ENCODE measurements at places on chromosomes 6 and 20.

DNA sequence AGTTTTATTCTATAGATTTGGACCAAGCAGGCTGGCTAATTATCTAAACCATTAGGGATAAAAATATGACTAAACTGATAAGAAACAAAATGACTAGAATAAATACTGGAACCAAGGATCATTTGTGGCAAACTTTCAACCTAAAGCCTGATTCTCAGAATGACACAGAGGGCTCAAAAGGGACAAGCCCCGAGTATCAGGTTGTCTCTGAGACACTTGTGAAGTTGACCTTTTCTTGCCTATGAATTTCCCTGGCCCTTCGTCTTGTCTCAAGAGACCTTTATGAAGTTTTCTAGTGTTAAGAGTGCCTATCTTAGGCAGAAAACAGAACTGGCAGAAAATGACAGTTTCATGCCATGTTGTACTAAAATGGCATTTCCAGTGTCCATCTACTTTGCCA lies 68.3 kb downstream of the IMPG1 start:
- DNase-seq = no peak

GRCh38 chr6:165488624-165489295 lies 174.3 kb downstream of the PDE10A start:
- DNase-seq = no peak

GRCh38 chr6:118299457-118299856 lies 248.6 kb upstream of the PLN start:
- DNase-seq = no peak

DNA sequence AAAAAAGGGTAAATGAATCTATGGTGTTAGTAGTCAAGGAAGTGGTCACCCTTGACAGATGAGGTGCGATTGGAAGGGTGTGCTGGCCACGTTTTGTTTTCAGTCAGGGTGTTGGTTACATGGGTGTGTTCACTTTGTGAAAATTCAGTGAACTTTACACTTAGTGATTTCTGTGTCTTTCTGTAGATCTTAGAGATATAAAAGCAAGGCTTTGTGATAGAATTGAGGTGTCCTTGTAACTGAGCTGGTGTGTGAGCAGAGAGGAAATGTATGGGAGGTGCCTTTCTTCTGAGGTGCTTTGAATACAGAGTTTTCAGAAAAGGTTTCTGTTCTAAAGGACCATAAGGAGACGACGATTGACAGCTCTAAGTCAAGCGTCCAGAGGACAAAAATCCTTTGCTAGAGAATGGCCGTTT lies 90.5 kb downstream of the SAMD3 start:
- no peak for DNase-seq

GRCh38 chr20:32285082-32285620 lies 7.7 kb downstream of the KIF3B start:
- no peak for DNase-seq

DNA sequence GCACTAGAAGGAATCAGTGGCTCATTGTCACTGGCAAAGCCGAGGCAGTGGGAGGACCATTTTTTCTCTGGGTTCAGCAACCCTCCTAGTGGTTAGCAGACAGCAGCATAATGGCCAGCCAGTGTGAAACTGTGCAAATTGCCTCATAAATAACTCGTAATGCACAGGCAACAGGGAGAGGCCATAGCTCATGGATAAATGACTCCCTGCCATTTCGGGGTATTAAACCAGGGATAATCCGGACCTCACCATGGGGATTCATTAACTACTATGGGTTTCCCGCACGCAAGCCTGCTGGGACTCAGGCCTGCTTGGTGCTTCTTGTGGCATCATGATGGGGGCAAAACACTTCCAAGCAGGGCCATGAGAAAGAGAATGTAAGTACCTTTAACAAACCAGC lies 158.2 kb upstream of the CHD6 start:
- no peak for DNase-seq

DNA sequence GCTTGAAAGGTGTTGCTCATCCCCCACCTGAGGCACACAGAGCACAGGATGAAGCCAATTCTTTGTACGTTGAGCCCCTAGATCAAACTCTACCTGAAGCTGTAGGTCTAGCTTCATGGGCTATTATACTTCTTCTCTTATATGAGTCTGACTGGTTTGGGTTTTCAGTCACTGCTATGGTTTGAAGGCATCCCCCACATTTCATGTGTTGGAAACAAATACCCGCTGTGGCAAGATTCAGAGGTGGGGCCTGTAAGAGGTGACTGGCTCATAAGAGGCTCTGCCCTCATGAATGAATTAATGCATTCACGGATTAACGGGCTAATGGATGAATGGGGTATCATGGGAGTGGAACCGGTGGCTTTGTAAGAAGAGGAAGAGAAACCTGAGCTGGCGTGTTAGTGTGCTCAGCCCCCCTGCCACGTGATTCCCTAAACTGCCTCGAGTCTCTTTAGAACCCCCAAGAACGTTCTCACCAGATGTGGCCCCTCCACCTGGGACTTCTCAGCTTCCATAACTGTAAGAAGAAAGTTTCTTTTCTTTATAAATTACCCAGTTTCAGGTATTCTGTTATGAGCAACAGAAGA lies 39.2 kb downstream of the PREX1 start:
- no peak for DNase-seq

- DNase-seq = no peak
These were observed 3.1 kb upstream of the LAMA5 start for GRCh38 chr20:62370115-62370806.

DNA sequence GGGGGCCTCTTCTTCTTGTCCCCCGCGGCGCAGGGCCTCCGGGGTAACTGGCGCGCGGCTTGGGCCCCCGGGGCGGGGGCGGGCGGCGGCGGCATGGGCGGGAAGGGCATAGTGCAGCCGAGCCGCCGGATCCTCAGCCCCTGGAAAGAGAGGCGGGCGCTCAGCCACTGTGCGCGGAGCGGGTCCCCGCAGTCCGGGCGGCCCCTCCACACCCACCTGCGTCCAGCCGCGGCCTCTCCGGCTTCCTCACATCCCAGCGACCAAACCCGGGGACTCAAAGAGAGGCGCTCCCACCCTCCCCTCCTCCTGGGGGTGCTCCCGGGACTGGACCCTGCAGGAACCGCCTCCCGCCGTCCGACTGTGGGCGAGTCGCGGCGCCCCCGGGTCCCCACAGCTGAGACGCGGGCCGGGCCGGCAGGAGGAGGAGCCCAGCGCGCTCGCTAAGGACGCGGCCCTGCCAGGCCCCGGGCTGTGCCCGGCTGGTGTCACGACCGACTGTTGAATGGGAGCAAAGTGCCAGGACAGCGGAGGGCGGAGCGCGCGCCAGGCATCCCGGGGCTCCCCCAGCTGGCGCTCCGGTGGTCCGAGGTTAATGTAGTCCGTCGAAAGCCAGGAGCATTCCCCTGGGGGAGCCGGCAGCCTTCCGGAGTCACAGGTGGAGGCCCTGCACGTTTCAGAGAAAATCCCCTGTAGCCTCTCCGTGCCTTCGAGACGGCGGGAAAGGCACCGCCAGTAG lies at the start of gene PRR18:
TSS of gene PRR18 (minus strand) at position 360 of the 736 bp plus-strand sequence. CDS start at position 110, 250 bp downstream.
- peak; percentile 71 for DNase-seq

- DNase-seq = no peak
These were observed 5.1 kb upstream of the FAM50B start for GRCh38 chr6:3844097-3844463.

DNA sequence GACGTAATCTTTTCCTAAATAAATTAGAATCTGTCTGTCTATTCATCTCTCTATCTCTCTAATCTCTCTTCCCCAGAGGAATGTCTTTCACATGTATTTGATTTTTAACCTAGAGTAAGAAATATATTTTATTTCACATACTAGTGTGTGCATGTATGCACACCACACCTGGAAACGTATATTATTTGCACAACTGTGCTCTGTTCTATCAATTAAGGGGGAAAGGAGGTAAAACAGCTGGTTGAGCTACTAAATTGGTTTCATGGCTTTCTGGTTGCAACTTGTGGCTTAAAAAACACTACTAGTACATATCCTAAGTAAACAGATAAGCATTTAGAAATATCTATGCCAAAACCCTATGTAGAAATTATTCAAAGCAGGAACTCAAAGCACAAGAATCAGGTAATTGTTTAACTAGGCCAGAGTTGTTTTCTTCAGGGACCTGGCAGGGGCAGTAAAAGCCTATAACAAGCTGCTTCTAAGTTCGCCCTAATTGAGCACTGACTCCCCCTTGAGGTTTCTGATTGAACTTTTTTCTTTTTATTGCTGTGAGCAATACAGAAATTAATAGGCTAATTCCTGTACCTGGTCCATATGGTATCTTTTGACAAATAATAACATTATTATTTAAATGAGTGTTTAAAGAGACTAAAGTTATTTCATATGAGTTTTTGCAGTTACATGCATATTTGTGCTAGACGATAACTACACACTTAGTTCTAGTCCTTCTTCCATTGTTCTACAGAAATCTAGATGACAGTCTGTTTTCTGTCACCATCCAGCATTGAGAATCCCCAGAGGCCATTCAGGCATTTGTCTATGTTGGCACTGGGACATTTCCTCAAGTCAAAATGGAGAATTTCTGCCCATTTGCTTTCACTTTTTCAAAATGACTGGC lies 88.6 kb downstream of the MCHR2 start:
- no peak for DNase-seq

- no peak for DNase-seq
These were observed 42.2 kb downstream of the RIOK1 start for GRCh38 chr6:7431674-7432390.

DNA sequence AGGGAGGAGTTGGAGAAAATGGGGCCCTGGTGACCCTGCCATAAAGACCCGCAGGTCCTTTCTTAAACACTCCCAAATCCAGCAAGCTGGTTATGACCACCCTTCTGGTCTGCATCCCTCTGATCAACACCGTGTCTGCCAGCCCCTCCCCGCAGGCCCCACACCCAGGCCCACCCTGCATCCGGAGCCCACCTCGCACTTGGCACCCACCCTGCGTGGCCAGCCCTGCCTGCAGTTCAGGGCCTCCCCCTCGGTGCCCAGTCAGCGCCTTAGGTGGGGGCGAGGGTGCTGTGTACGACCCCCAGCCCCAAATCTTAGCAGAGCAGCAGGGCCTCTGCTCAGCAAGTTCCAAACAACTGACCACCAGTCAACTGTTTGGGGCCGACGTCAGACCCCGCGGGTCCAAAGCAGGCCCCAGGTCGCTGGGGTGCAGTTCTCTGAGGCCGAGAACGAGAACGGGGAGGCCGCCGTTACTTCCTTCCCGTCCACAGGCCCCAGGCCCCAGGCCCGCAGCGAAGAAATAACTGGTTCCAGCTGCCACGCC lies 1.2 kb downstream of the ACSS1 start:
- DNase-seq = no peak

- no peak for DNase-seq
These were observed 12.4 kb downstream of the CST3 start for GRCh38 chr20:23625236-23625964.

GRCh38 chr20:8330319-8330784 lies 198.3 kb downstream of the PLCB1 start:
- DNase-seq = no peak

DNA sequence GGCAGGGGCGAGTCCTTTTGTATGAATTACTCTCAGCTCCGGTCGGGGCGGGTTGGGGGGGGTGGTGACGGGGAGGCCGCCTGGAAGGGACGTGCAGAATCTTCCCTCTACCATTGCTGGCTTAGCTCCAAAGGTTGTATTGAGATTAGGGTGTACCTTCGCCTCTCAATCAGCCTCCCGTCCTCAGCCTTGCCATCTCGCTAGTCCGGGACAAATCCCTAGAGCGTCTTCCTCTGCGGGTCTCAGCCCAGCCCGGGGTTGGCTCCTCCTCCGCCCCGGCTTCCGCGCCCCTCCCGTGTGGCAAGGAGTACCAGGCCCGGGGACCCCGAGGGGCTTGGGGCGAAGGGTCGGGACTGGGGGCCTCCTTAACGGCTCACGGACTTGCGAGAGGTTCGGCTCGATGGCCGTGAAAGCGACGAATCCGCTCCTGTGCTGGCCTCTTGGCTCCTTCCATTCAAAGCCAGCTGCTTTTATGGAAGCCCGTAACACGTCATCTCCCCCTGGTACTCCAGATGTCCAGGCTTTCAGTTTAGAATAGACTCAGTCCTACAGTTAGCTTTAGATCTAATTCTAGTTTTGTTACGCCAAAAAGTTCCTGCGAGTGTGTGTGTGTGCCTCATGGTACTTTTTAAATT lies 636 bp upstream of the EEF1A1 start:
- DNase-seq = no peak

GRCh38 chr6:42507195-42507594 lies 55.5 kb upstream of the TRERF1 start:
- DNase-seq = no peak

- DNase-seq = no peak
These were observed 76.6 kb upstream of the HSF2 start for GRCh38 chr6:122322824-122323223.

DNA sequence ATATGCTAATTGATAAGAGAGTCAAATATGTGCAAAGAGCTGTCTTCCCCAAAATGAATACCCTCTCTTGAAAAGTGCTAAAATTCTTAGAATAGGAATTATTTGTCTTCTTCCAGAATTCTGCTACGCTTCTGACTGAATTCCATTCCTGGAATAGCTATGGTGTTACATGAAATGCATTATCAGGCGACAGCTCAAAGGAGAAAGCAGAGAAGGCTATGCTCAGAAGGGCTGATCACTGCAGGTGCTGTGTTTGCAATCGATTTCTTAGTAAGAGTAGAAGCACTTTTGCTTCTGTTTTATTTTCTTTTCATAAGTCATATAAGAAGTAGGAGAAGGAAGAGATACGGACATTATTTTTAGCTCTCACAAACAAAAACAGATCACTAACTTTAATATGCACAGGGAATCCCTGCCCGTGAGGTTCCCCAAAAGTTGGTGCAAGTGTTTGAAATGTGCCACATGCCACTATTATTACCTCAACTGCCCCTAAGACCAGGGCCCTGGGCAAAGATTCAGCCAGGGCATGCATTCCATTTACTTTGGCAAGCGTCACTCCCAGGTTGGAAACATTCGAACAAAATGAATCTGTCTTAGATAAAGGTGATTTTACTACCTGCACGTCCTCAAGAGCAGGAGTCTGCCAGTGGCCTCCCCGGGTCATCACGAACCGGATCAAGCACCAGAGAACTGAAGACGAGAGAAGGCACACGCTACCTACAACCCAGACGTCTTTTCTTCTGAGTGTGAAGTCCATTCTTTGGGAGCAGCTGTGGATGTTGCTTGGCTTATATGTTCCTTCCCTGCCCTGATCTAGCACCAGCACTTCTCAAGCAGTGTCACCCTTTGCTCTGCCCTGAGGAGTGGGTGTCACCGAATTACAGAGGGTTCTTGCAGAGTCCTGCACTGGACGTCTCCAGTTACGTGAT lies 7.2 kb downstream of the MYLK4 start:
- DNase-seq = no peak

DNA sequence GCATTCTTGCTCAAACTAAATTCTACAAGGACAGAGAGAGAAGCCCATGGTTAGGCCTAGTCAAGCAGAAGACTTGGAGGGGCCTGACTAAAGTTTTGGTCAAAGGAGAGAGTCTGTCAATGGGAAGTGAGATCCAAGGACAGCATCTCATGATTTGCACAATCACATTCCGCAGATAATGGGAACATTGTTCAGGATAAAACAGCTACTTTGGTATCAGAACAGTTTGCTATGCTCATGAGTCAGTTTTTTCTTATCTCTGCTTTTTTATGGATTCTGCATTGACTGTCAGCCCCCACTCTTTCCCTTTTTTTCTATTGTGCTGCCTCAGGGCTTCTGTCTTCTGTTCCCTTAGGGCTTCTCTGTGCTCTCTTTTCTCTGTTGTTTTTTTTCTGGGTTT lies 28.6 kb downstream of the AKAP7 start:
- no peak for DNase-seq

All from left forelimb (tissue), 1 donor.